ENCODE measurements at places on chromosomes 6 and 20.
A peak's percentile ranks its signal among the peaks of the same experiment; 100 is the strongest.

GRCh38 chr20:43151901-43152300 is 37.8 kb downstream of the PTPRT start:
- no peak for DNase-seq

- no peak for DNase-seq
Observed at GRCh38 chr6:38178584-38178886, 359.0 kb downstream of the ZFAND3 start.

DNA sequence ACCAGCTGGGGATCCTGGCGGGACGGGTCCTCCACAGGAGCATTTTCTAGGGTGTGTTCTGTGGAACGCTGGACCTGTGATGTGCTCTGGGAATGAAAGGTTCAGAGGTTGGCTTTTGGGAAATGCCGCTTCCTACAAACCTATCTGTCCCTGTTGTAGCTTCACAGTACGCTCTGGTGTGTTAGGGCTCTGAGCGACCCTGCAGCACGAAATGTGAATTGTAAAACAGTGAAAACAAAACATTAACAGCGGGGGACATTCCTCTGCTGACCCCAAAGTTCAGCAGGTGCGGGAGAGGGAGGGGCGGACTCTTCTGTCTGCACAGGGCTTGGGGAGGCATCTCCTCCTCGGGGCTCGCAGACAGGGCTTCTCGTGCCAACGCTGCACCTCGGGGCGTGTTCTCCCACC is 155.9 kb downstream of the NRN1 start:
- DNase-seq = no peak

- no peak for DNase-seq
Observed at GRCh38 chr20:23629017-23629541, 8.7 kb downstream of the CST3 start.

DNA sequence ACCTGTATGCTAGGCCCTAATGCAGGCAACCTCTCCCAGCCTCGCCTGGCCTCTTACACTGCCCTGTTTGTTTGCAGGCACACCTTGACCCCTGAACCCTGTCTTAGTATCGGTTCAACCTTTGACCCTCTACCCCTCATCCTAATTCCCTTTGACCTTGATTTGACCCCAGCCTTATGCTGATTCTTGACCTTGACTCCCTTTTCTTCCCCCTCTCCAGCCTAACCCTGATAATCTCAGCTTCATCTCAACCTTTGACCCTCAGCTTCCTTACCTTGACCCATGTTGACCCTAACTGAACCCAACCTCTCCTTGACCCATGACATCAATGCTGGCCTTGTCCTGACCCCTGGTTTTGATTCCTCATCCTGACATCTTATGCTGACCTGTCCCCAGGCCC is 33.8 kb downstream of the UQCC2 start:
- no peak for DNase-seq

- DNase-seq = peak; percentile 44
Observed at GRCh38 chr6:31680226-31681134, at the start of gene LY6G5C. Gene LY6G5C, minus strand, starts transcription at chr6:31681067. Its CDS starts 694 bp downstream, at chr6:31680373.

- DNase-seq = no peak
Observed at GRCh38 chr6:3797231-3798054, 45.9 kb upstream of the PXDC1 start.

- DNase-seq = no peak
Observed at GRCh38 chr6:142412241-142412640, 110.4 kb downstream of the ADGRG6 start.

- no peak for DNase-seq
Observed at GRCh38 chr6:84943905-84944304, 179.5 kb upstream of the TBX18 start.

GRCh38 chr20:12717061-12717460 is 291.7 kb upstream of the SPTLC3 start:
- no peak for DNase-seq

Measured in stimulated activated CD4-positive, alpha-beta T cell treated with anti-CD3 and anti-CD28 coated beads, TNF-alpha, amount 100 ng/mL, for 4 hours (primary cell).